Activated CD4-positive, alpha-beta T cell treated with anti-CD3 and anti-CD28 coated beads, Interleukin-2, amount 50 U/mL, for 24 hours (primary cell): ENCODE measurements at places on chromosomes 2 and 18.

DNA sequence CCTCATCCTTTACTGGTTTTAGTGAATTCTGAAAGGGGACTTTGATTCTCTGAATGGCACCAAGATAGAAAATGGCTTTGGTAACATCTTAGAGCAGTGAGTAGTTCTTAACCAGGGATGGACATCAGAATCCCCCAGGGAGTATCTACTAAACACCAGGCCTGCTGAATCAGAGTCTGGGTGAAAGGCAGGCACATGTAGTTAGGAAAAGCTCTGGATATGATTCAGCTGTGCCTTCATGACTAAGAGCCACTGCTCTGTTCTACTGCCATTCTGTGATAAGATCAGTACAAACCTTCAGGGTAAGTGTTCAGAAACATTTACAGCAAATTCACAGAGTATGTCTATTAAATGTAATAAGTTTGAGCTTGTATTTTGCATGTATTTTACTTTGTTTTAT is 46.2 kb upstream of the B3GNT2 start:
- DNase-seq: no peak

DNA sequence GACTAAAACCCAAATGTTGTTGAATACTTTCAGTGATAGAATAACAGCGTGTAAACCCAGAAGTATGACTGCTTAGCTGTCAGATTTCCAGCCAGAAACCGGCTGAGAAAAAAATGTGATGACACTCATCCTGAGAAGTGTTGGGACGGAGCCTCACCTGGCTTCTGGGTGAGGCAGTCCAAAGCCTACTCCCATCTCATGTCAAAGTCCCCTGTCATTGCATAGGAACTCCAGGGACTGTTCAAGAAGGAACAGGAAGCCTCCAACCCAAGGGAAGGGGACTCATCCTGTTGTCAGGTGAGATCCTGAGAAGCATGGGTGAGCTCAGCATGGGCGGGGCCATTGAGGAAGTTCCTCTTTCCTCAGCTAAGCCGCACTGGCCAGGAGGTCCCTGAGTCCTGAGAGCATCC is 11.3 kb upstream of the CHRNA1 start:
- no peak for DNase-seq

DNA sequence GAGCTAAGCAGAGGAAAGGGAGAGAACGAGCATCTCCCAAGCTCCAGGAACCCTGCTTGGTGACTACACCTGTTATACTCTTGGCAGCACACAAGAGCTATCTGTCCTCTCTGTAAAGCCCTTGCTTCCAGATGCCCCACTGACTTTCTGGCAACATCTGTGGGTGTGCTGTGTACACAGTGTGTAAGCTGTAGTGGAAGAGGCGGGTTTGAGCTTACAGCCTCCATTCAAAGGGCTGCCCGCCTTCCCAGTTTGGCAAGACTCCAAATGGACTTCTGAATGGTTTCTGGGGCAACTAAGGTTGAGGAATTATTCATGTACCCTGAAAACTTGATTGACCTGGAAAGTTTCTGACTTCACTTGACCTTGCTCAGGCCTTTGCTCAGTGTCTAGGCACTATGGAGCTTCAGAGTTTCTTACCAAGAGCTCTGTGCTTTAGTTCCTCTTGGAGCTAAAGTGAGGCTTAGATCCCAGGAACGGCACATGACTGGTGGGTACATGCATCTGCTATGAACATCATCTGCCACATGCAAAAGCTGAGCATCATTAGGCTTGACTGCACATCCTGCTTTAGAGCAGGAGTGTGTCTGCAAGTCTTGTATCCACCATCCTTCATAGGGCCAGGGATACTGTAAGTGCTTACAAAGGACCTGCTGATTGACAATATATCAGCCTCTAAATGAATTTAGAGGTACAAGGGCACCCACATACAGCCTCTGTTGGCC is 290.9 kb upstream of the SIX2 start:
- DNase-seq: no peak

- DNase-seq: no peak
Observed at GRCh38 chr2:219425238-219426067, 7.3 kb downstream of the DES start.

- DNase-seq: no peak
Observed at GRCh38 chr18:75745147-75745546, 317.6 kb upstream of the SMIM21 start.

DNA sequence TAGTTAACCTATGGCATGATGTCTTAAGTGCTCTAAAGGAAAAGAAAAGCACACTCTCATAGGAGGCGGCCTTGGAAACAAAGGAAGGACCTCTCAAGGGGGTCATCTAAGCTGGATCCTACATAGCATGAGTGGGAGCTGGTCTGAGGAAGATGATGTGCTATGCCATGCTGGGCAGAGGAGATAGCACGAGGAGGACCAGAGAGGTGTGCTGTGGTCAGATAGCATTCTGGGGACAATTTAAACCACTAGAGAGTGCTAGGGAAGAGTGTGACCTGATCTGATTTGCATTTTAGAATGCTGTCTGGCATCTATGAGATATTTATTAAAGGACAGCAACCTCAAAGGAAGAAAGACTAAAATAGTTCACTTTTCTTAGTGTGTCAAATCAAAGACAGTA is 910.1 kb upstream of the CELF4 start:
- DNase-seq: no peak

DNA sequence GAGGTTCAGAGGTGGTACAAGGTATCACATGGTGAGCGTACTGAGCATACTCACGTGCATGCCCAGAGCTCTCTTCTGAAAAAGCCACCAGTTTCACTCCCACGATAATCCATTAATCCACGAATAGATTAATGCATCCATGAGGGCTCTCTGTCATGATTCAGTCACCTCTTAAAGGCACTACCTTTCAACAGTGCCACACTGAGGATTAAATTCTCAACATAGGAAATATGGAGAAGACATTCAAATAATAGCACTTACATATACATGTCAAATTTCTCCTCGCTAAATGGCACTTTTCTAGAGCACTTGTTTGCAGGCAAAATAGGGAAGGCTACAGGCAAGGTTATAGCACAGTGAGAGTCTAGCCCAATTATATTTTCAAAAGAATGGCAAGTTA is 825.9 kb downstream of the TRIB2 start:
- DNase-seq: no peak

GRCh38 chr2:238378230-238379095 is 48.3 kb upstream of the ASB1 start:
- no peak for DNase-seq

GRCh38 chr2:160666154-160667060 is 172.8 kb upstream of the RBMS1 start:
- DNase-seq: no peak

DNA sequence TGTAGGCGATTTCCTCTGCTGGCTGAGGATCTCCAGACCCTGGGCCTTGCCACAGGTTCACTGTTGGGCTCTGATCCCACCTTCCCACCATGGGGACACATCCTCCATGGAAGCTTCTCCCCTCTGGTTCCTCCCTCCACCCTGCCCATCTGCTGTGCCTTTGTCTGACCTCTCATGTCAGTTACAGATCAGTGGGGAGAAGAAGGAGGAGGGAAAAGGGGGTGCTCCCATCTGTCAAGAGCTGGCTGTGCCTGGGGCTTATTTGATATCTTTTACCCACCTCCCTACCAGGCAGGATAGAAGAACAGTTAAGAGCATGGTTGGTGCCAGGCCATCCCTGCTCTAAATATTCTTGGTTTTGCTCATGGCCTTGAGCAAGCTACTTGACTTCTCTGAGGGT is 12.3 kb upstream of the DNAJB2 start:
- DNase-seq: no peak

GRCh38 chr2:233033672-233034071 is 1.2 kb downstream of the NEU2 start:
- DNase-seq: no peak

DNA sequence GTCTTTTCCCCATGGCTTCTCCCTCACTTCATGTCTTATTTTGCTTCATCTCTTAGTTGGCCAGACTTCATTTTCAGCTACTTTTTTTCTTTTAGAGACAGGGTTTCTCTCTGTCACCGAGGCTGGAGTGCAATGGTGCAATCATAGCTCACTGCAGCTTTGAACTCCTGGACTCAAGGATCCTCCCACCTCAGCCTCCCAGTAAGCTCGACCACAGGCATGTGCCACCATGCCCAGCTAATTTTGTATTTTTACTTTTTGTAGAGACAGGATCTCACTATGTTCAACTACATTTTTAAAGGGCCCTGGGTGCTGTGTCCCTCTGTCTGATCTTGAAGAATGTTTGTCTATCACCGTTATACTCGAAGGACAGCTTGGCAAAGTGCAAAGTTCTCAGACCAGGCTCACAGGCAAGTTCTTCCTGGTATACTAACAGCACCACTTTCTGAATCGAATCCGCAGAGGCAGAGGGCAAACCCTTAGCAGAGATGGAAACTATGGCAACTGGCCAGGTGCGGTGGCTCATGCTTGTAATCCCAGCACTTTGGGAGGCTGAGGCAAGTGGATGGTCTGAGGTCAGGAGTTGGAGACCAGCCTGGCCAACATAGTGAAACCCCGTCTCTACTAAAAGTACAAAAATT is 60.9 kb downstream of the SOWAHC start:
- DNase-seq: no peak

- DNase-seq: no peak
Observed at GRCh38 chr18:51211552-51211951, 14.1 kb upstream of the MEX3C start.

DNA sequence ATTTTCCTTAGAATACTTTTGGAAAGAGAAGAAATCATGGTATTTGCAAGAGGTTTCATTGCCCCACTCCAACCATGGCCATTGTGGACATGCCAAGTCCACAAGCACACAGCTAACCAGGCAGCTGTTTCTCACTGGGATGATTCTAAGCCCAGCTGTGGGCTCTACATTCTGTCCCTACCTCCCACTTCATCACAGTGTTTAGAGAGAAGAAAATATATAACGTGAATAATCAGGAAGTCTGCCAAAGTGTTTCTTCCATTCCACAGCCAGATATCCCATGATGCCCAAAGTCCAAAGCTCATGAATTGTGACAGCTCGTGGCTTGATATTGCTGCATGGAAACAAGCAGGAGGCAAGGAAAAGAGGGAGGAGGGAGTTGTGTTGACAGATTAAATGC is 433.7 kb upstream of the GYPC start:
- no peak for DNase-seq

- no peak for DNase-seq
Observed at GRCh38 chr2:233075966-233076339, 15.8 kb downstream of the INPP5D start.

- no peak for DNase-seq
Observed at GRCh38 chr2:170814533-170815230, 2.0 kb upstream of the GAD1 start.

GRCh38 chr18:54147439-54147838 is 77.0 kb downstream of the MBD2 start:
- DNase-seq: no peak

GRCh38 chr2:234611209-234611608 is 114.3 kb upstream of the ARL4C start:
- DNase-seq: no peak

DNA sequence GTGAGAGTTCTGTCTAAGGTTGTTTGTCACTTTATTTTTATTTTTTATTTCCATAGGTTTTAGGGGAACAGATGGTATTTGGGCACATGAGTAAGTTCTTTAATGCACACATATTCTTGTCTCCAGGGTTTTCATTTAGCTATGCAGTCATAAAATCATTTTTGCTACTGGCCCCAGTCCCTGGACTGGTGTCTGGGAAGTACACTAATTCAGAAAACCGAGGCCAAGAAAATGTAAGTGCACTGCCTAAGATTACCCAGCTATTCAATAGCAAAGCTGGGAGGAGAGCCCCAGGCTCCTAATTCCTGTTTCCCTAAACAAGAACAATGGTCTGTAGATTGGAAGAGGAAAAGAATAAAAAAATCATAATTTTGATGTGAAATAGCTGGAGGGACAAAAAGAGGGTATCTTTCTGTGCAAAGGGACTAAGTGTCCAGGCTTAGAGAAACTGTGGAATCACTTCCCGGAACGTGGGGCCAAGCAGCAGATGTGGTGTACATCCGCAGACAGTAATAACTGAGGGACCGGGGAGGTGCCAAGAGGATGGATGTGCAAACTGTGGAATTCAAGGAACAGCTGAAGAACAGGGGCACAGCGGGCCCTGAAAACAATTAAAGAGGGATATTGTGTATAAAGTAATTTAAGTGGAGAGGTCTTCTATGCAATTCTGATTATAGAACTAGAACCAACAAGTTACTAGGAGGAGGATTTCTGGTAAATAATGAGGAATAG is 236.3 kb downstream of the ACKR3 start:
- DNase-seq: no peak

DNA sequence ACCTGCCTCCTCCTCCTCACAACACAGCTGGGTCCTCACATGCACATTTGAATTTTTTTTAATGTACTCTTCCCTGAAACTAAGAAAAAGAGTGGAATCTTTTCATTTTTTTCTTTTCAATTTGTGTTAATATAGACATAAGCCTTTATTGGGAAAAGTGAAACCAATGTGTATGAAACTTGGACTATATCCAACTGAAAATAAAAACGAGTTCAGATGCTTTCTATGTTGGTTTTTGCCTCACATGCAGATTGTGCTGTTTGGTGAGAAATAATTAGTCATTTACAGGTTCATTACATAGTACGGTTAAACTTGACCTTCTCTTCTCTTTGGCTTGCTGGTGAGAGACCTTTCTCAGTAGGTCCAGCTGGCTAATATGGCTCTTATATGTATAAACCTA is 515.2 kb upstream of the FANCL start:
- no peak for DNase-seq

GRCh38 chr2:32399221-32399620 is 42.4 kb downstream of the BIRC6 start:
- no peak for DNase-seq

DNA sequence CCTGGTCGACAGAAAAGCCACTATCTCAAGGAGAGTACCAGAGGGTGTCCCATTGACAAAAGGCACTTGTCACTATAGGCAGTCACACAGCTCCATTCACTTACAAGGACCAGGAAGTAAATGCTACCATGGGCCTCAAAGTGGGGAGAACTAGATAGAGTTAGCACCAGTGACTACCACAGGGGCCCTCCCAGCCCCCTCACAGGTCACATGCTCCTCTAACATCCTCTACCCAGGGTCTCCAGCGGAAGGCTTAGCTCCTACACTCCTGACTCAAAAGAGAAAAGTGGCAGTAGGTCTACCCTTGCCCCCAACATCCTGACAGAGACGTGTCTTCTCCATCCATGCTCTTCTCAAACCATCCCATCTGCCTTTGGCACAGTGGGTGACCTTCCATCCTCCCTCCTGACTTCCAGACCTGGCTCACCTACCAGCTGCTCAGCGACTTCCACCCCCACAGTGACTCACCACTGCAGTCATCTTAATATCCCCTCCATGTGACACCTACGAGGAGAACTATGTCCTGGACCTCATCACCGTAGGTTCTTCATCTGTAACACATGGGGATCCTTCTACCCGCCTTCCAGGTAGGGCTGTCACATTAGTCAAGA is 5.6 kb upstream of the DNMT3A start:
- DNase-seq: no peak
